ENCODE measurements at places on chromosomes 2 and 18.

DNA sequence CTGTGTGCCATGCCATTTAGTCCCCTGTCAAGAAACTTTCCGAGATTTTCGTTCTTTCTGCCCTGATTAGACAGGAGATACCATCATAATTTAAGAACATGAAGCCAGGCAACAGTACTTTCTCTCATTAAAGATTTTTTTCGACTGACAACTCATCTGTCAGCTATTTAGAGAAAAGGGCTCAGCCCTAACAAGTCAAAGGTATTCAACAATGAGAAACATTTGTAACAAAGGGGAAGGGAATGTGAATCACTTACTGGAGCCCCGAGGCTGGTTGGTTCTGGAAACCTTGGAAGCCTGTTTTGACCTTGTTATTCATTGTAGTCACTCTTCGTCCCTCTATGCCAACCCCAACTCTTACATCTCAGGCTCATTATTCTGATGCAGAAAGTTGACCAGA, 199.4 kb downstream of the SPP2 start:
- no peak for DNase-seq

- DNase-seq: no peak
These were observed 4.8 kb upstream of the POU3F3 start for GRCh38 chr2:104849101-104849500.

DNA sequence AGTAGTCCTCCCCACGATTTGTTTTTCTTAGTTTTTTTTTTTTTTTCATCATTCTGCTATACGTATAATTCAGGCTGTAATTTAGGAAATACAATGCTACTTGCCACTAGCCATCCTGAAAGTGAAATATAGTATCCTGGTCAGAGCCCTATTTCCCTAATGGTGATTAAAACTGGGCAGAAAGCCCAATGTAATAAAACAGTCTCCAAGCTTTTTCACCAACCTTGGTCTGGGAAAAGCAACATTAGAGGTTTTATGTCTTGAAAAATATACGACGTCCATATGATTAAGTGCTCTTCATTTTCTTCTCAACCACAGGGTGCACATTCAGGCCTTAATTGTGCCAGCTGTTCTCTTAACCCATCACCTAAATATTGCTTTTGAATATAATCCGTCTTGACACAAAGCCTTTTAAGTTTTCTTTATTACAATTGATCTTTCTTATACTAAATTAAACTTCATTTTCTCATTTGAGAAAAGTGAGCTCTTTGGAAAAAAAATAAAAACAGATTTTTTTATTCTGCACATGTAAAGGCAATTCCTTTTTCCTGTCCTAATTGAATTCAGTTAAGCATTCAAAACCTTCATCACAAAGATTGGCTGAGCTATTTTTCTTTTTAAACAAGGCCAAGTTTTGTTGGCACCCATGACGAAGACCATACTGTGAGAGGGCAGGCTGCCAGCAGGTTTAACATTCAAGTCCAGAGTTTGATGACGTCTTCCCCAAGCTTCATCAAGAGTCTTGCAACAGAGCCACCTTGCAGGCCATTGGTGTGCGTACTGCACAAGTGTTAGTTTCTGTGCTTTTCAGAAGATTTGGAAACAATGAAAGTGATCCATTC, 52.7 kb downstream of the MAP2 start:
- DNase-seq: no peak

DNA sequence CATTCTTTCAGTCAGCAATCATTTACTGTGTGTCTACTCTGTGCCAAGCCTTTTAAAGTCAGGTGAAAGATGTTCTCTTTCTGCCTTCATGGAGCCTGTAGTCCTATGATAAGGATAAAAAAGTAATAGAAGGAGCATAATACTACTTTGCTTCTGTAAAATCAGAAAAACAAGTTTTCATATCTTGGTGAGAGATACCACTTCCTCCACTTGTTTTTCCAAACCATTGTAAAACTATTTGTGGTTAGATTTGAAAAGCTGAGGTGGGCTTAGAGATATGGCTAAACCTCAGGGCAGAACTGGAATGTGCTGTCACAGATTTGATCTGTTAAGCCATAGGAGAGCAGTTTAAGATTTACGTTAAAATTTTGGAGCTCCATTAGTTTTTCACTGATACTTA, 104.7 kb upstream of the FAM117B start:
- no peak for DNase-seq

DNA sequence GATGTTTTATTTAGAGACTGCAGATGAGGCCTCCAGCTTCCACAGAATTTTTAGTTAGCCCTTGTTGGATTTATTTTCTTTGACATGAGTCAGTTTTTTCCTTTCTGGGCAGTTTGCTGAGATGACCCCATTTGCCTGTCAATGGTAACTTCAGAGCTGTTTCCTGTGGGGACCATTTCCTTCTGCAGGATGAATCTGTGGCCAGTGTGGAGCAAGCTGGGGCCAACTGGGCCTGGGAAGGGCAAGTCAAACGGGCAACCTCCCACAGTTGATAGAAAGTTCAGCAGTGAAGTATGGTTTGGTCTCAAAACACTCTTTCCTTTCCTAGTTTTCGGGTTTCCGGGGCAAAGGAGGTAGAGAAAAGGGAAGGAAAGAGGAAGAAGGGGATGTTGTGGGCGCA, 291.4 kb upstream of the NRP2 start:
- no peak for DNase-seq

DNA sequence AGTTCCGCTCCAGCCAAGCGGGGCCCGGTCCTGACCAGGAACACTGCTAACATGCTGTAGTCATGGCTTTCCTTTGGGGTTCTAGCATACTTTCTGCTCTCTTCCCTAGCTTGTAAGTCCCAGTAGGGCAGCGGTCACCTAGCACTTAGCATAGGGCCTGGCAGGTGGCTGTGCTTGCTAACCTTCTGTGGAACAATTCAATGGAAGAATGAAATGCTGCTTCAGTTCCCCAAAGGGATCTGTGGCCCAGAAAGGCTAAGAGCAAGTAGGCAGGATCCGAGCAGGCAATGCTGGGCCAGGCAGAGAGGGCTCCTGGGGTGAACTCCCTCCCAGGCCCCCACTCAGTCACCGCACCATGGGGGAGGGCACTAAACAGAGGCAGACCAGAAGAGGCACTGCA, 266.8 kb downstream of the CELF4 start:
- no peak for DNase-seq

GRCh38 chr2:230097841-230098240, 29.1 kb upstream of the SLC16A14 start:
- DNase-seq: no peak

- DNase-seq: no peak
These were observed 20.7 kb downstream of the BMP10 start for GRCh38 chr2:68850524-68850923.

DNA sequence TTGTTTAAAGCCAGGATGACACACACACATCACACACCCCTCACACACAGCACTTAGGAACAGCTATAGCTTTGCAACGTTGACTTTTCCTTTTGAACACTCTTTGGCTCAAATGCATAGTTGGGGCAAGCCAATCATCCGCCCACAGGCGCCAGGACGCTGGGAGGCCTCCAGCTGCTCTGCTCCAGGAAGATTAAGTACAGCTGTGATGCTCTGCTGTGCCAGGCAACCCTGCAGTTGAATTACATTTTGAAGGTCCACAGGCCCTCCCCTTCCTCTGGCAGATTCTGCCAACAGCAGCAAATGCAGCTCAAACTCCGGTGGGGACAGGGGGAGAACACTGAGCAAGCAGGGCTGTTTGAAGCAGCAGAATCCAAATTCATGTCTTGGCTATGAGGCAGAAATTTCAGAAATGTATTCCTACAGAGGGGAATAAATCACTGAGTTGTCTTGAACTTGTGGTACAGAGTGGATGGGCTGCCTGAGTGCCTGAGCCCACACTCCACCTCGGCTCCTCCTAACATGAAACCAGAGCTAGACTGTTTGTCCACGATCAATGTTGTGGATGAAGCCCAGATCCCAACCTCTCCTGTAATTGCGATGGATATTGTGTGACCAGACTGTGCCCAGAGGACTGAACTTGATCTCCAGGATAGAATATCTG, 86.5 kb upstream of the PPP1CB start:
- no peak for DNase-seq

DNA sequence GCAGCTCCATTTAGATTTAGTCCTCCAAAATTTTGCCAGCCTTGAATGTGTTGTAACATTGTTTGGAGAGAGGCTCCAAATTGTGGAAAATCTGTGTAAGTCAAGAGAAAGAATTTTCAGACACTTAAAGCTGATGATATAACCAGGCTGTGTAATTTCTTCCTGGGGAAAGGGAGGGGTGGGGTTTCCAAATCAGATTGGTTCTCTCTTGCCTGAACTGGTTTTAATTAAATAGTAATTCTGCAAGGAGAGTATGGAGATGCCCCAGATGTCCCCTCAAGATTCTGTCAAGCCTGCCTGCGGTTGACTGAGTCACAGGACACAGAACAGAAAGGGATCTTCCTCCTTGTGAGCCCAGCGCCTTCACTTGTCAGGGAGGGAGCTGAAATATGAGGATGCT, 54.5 kb downstream of the C18orf63 start:
- no peak for DNase-seq

DNA sequence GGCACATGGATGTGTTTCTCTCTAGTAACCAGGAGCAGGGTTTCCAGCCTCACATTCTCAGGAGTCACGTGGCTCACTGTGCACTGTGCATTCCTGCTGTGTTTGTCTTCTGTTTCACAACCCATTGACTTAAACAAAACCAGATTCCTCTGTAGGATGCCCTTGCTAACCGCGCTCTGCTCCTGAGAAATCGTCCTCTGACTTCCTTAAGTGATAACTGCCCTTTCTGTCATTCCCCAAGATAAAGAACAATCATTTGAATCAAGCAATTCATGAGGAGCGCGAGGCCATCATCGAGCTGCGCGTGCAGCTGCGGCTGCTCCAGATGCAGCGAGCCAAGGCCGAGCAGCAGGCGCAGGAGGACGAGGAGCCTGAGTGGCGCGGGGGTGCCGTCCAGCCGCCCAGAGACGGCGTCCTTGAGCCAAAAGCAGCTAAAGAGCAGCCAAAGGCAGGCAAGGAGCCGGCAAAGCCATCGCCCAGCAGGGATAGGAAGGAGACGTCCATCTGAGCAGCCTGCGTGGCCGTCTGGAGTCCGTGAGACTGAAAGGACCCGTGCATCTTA, 60.2 kb downstream of the RALBP1 start:
- DNase-seq: no peak

- DNase-seq: no peak
These were observed 600.1 kb upstream of the FSHR start for GRCh38 chr2:49754381-49754780.

DNA sequence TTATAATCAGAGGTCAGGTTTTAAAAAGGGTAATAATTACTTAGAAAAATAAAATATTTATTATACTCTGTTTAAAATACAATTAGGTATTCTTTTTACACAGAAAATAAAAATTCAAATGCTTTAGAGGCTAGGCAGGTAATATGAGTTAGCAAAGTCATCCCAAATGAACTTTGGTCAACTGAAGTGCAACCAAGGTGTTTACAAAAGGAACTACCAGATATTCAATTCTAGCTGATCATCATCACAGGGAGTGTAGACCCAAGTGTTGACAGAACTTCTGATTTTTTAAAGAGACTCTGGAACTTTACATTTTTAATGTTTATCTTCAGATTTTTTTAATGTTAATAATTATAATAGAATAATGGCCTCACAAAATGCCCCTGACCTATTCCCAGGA, 59.3 kb upstream of the COL5A2 start:
- no peak for DNase-seq

GRCh38 chr18:47244086-47244485, 7.4 kb downstream of the SKOR2 start:
- no peak for DNase-seq

GRCh38 chr2:140248623-140249022, 1468.4 kb upstream of the NXPH2 start:
- no peak for DNase-seq

- no peak for DNase-seq
These were observed 90.5 kb downstream of the MSH2 start for GRCh38 chr2:47493317-47494035.

GRCh38 chr2:68906716-68907115, 35.5 kb upstream of the BMP10 start:
- DNase-seq: no peak

GRCh38 chr2:189002079-189002478, 27.9 kb downstream of the COL3A1 start:
- no peak for DNase-seq

- DNase-seq: no peak
These were observed 125.3 kb downstream of the MBP start for GRCh38 chr18:77007251-77007650.

DNA sequence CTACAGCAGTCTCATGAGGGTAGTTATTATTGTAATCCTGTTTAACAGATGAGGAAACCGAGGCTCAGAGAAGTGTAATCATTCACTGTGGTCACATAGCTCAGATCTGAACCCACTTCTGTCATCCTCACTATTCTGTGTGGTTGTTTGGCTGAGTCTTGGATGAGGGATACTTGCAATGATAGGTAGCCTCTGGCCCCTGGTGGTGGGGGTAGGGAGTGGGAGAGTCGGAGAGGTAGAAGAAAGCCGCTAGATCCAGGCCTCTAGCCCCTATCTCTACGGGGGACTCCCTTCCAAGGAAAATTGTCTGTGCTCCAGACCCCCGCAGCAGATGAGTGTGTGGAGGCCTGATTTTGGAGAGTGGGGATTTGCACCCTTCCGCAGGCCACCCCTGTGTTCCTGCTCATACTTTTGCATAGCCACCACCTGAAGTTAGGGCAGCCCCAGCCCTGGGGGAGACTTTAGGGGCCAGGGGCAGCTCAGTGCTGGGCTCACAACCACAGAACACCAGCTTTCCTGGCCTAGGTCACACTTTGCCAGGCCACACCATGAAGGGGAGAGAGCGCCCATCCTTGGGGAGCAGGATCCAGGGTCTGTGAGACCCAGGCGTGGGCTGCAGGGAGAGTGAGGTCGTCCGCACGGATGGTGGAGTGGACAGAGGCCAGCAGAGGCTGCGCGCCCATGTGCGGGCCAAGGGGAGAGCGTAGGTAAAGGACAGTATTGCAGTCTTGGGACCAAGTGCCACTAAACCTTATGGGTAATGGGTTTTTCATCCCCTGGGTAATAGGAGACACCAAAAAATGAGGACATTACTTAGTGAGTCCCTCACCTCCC, 148.2 kb downstream of the GLI2 start:
- no peak for DNase-seq

DNA sequence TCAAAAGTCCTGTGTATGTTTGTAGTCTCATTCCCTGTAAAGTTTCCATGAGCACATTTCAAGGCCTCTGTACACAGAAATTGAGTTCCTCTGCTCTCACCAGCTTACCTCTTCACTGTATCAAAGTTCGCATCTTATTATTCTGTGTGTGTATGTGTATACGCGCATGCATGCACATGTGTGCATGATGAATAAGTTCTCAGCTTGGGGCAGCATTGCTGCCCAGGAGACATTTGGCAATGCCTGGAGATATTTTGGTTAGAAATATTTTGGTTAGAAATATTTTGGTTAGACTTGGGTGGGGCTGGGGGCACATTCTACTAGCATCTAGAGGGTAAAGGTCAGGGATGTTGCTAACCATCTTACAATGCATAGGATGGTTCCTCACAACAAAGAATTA, 23.4 kb downstream of the TCF7L1 start:
- no peak for DNase-seq

- no peak for DNase-seq
These were observed 267.9 kb downstream of the LPIN1 start for GRCh38 chr2:12014088-12014960.

Measured in stimulated activated CD8-positive, alpha-beta memory T cell treated with anti-CD3 and anti-CD28 coated beads, Interleukin-15, amount 100 ng/mL, for 4 hours (primary cell).